GM23248 (cell line): ENCODE measurements at places on chromosomes 1 and 21.

DNA sequence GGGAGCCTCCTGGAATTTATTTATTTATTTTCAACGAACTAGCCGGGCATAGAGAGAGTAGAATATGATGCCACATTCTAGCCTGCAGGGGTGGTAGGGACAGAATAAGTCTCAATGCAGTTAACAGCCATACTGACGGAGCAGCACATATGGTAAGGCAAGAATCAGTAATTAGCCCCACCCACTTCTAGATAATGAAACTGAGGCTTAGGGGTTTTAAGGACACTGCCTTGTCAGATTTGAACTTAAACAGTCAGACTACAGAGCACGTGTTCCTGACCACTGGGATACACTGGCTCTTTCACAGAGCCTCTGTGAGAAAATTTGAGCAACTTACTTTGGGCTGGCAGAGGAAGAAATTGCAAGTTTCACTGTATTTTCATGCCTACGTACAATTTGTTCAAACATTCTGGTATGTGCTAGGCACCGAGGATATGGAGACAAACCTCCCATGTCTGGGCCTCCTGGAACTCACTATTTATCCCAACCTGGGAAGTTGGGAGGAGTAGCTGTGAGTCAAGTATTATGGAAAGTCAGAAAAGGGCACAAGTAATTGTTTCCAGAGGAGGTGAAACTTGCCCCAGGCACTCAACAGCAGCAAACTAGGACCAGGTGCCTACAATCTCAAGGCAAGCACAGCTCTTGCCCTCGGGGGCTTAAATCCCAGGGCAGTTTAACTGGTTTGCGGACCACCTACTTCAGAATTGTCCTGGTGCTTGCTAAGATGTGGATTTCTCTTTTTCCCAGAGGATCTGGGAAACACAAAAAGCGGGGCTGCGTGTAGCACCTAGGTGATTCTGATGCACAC, 1.6 kb upstream of the CLIC4 start:
- peak; percentile 91 for DNase-seq

DNA sequence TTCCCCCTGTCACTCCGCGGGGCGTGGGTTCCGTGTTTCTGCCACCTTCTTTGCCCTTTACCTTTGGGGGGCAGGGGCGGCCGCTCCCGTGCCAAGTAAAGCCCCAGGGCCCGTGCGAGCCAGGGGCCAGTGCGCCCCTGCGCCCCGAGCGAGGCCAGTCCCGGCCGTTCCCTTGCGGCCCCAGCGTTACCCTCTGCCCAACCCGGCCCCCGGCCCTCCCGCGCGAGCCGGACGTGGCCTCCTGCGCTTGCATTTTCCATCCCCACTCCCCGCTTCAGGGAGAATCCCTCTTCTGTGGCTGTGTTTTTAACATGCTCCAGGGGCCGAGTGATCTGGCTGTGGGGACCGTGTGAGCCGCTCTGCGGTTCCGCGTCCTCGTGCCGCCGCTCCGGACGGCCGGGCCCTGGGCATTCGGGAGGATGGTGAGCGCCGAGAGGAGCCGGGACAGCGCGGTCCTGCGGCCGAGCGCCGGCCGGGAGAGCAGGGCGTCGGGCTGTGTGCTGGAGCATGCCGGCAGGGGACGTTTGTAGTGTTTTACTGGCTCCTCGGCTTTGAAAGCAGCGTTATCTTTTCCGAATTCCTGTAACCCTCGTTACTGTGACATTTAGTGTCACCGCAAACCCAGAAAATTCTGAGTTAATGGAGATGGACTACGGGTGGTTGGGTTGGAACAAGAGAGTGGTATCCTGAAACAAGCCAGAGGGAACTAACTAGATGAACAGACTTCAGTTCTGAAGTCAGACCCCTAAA, 1.0 kb downstream of the GALNT2 start:
- DNase-seq = peak; percentile 72

DNA sequence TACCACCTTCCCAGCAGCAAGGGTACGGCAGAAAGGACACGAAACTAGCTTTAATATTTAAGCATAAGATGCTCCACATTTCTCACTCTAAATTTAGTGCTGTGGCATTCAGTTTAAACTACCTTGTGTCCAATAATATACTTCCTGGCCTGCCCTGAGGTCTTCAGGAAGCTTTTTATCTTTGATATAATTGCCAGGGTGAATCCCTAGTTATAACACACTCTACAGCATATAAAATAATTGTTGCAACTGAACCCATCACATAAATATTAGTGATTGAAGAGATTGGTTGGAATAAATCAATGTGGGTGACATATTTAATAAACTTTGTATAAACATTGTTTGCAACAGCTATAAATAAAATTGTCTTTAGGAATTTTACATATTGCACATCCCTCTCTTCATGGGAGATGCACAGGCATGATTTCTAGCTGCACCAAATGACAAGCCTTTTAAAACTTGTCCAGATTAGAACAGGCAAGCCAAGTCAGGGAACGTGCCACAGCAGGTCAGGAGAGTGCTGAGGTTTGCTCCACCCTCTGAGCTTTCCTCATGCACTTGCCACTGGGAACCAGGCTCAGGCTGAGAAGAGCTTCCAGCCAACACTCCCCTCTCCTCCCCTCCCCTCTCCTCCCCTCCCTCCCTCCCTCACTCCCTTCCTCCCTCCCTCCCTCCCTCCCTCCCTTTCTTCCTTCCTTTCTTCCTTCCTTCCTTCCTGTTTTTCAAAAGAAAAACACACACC, 623.2 kb upstream of the PKN2 start:
- DNase-seq = no peak

DNA sequence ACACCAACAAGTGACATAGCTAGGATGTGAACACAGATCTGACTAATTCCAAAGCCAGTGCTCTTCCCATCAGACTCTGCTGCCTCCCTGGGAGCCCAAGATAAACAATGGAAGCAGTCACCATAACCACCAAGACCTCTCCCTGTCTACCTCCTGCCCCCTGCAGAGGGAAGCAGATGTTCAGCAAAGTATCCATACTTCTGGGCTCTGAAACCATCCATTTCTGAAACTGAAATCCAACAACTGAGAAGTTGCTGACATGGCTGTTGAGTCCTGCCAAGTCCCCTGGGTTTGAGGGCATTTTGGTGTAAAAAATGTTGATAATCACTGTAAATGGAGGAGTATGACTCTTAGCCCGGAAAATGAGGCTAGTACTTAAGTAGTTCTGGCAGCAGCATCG, 102.1 kb downstream of the TYW3 start:
- DNase-seq = no peak

DNA sequence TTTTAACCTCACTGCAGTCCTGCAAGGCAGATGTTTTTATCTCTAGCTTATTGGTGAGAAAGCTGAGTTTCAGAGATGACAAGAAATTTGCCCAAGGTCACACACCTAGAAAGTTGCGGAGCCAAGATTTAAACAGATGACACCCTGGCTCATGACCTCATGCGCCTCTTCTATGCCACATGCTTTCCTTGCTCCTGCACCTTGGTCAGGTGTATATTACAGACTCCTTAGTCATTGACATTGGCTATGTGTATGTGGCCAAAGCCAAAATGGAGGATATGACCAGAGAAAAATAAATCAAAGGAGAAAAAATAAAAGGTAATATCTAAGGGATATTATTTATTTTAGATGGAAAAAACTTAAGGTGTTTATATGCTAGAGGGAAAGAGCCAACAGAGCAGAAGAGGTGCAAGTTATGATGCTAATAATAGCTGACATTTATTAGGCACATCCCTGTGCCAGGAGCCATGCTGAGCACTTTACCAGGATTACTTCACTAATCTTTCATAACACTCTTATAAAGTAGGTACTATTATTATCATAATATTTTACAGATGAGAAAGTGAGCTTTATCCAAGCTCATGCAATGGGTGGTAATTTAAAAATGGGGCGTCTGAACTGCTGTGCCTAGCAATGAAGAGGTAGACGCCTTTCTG, 13.8 kb upstream of the MYOC start:
- no peak for DNase-seq

DNA sequence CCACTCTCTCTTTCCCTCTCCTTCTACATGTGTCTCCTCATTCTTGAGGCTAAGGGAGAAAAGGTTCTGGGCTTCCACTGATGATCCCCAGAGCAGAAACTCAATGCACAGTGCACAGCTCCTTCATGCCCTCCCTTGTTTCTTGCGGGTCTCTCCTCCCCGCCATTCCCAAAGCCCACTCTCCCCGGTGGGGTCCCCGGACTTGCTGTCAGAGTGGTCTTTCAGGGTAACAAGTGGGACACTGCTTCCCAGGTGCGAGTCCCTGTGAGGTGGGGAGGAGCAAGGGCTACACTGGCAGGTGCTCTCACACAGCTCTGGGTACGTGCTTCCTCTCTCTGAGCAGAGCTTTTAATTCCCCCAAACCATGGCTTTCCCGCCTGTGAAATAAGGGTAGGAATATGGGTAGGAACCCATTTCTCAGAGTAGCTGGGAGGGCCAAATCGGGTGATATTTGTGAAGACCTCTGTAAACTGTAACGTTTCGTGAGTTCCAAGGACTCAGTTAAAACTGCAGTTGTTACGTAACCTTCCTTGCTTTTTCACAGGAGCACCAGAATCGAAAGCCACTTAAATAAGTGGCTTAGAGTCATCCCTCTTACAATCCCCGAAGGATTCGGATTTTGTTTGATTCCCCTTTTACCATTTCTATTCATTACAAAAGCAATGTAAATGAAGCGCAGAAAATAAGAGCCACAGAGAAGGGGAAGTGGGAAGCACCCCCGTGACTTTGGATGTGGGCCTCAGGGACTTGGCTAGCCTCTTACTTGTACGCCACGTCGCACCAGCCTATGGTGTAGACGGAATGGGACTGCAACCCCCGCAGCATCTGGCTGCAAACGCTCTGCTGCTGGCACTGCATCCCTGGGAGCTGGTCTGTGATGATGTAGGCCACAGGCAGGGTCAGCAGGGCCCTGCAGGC, 6.2 kb downstream of the PGLYRP3 start:
- no peak for DNase-seq
